ENCODE measurements at places on chromosomes 4 and X.

GRCh38 chrX:109770780-109771179 lies 37.7 kb upstream of the ACSL4 start:
- DNase-seq = no peak

DNA sequence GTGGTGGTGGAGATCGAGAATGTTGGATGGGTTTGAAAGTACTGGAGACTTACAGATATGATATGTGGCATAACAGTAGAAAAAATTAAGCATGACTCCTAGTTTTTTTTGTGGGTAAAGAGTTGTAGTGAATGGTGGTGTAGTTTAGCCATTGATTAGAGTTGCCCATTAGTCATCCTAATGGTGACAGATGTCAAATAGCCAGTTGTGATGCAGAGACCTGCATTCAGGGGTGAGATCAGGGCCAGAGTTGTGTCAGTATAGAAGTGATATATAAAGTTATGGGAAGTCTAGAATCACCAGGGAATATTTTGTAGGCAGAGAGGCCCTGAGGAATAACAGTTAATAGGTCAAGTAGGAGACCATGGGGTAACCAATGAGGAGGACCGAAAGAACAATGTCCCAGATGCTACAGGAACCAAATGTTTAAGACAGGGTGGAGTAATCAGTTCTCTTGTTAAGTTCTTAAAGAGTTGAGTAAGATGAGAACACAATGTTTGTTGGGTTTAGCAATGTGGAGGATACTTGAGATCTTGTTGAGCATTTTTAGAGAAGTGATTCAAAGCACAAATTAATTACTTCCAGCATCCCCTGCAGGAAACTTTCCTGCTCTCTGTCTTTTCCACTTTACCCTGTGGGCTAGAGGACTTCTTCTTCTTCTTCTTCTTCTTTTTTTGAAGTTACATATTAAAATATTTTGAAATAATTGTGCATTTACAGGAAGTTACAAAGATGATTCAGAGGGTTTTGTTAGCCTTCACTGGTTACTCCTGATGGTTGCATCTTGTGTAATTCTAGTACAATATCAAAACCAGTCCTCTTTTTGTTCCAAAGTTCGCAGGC lies 13.3 kb downstream of the SGMS2 start:
- DNase-seq = no peak

DNA sequence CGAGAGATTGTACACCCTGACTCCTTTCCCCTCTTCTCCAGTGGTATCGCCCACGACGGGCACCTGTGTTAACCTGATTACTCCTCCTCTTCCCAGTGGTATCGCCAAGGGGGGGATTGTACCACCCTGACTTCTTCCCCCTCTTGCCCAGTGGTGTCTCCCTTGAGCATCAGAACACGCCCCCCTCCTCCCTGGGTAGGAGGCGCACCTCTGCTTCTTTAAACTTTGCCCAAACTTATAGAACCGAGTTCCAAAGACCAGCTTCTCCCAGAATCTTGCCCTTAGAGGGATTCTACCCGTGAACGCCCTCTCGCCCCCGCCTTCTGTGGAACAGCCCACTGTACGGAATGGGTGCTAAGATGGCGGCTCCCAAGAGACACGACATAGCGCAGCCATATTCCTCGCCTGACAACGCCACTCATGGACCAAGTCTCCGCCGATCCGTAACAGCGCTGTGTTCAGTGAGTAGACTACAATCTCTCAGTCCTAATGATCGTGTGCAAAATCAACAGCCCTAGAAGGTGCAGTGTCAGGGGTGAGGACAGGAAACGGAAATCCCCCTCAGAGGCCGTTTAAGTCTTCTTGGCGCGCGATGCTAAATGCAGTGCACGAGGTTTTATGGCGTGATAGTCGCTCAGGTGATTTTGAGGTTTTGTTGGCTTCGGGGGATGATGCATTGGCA lies 4.2 kb upstream of the ZNF157 start:
- DNase-seq = peak; percentile 75

DNA sequence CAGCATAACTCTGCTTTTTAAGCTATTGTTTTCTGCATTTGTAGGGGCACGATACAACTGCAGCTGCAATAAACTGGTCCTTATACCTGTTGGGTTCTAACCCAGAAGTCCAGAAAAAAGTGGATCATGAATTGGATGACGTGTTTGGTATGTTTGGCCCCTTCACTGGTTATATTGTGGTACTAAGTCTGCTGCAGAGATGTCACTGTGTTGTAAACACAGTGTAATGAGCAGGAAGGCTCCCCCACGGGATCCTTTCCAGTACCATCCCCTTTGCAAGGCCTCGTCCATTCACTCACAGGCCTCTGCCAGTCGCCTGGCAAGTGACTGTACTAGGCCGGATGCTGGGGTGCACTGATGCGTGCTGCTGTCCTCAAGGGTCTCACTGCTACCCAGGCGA lies 13.8 kb downstream of the CYP4V2 start:
- no peak for DNase-seq

- no peak for DNase-seq
Observed at GRCh38 chr4:93740890-93741289, 87.7 kb upstream of the ATOH1 start.

- no peak for DNase-seq
Observed at GRCh38 chrX:66030505-66031317, 9.2 kb downstream of the VSIG4 start.

DNA sequence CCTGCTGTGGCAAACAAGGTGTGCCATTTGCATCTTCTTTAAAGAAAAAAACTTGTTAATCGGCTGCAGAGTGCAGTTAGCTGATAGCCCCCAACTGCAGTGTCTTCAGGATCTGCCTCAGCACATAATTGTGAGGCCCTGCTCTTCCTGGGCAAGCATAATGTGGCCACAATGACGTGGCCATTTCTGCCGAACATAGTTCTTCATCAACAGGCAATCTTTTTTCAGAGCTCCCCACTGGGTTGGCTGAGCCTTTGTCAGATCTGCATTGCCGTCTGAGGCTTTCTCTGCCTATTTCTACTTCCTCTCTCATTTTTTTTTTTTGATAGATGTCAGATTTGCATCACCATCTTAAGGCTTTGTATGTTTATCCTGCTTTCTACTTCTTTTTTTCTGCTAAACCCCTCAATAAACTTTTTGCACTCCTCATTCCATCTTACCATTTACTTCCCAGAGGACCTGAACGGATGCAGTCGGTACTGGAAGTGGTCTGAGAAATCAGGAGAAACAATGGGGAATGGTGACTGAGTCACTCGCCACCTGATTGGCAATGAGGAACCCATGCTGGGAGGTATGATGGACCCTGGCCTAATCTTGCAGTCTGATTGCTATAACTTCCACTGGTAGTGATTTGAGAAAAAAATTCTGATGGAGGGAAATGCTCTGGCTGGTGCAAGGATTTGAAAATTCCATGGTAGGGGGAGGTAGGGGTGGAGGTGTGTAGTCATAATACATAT lies 21.2 kb upstream of the TAB3 start:
- DNase-seq = no peak

GRCh38 chrX:147912093-147912801 lies 528 bp downstream of the FMR1 start:
- no peak for DNase-seq

DNA sequence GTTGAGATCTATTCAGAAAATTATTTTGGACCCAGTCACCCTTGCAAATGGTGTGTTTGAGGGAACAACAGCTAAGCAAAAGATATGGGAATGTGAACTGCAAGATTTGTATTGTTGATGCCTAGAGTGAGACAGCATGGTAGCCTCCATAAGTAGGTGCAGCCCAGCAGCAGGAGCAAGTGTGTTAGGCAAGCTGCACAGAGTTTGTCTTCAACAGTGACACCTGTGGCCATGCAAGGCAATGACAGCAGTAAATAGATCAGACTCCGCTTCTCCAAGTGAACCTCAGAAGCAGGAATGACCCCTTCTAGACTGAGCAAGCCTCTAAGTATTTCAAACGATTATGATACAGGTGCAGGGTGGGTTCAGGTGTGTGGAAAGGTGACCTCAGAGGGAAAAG lies 133.4 kb upstream of the MSX1 start:
- DNase-seq = no peak

- no peak for DNase-seq
Observed at GRCh38 chr4:22500128-22500611, 15.7 kb downstream of the ADGRA3 start.

- no peak for DNase-seq
Observed at GRCh38 chr4:7880683-7881082, 59.0 kb downstream of the AFAP1 start.

GRCh38 chr4:48268956-48269860 lies at the start of gene TEC:
Gene TEC, minus strand, starts transcription at chr4:48269838. Its CDS starts 41,224 bp downstream, at chr4:48228614.
- no peak for DNase-seq

- DNase-seq = no peak
Observed at GRCh38 chr4:70619288-70619687, 9.3 kb upstream of the ENAM start.

- DNase-seq = no peak
Observed at GRCh38 chr4:54661686-54662085, 3.9 kb downstream of the KIT start.

DNA sequence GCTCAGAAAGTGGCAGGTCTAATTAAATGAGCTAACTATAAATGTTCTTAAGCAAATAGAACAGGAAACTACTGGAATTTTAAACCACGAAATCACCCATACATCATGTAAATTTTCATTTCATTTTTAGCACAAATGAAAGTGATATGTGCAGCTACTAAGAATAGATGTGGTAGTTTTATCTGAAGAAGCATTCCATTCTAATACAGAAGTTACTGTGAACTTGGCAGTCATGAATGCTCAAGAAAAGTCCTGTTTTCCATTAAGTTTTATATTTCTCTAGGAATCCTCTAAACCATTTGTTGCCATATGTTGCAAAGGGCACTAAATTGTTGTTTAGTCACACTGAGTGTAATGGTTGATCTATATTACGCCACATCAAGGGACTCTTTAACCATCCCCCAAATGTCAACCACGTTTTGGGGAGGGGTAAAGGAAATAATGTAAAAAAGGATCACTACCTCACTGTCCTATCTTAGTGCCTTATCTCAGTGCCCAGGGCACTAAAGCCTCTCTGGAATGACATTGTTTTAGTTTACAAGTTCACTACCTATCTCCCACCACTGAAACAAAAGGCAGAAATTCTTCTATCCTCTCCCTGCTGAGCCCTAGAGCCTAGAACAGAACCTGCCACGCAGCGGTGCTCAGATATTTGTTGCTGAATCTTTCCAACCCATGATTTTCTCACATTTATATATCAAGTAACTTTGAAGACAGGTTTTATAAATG lies 118.0 kb downstream of the SHISA3 start:
- no peak for DNase-seq

GRCh38 chrX:3166670-3167455 lies 125.6 kb downstream of the ARSF start:
- DNase-seq = no peak

- no peak for DNase-seq
Observed at GRCh38 chr4:4862071-4862551, 2.6 kb downstream of the MSX1 start.

DNA sequence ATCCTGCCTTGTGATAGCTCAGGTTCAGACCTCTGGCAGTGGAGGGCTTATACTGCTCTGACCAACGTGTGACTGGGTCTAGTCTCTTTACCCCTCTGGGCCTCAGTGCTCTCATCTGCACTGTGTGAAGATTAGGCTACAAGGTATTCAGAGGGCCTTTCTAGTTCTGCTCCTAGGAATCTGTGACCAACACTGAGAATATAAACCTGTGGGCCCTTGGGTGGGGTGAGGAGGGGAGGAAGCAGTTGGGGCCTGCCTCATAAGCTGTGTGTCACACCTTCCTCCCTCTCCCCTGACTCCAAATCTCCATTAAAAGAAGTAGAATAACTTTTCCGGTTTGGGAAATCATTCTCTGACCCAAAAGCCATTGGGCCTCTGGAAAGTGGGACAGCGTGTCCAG lies 66.3 kb upstream of the MSN start:
- no peak for DNase-seq
